Colonic mucosa (tissue), 4 donors: ENCODE measurements at places on chromosomes 12 and 14. TPM values are rescaled to one million over a fixed set of nuclear protein-coding genes. Genes with fewer than 3 reads are reported as not detected.

The SALL2 gene
- 2.4 TPM for total RNA-seq

The IAPP gene
- not detected for total RNA-seq

DNA sequence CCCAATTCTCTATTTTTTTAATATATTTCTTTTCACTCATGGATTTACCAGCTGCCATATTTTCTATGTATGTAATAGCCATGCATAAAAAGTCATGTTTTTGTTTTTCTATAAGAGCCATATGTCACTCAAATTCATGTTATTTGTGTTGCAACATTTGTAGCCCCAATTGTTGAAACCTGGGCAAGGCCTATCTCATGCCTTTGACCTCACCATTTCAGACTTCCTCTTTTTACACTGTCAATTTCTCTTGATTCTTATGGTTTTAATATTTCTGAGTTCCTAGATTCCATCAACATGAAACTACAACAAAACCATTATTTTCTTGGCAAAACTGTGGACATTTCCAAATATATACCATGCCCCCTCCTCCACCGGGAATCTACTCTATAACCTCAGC lies 647.5 kb downstream of the C12orf50 start:
- DNase-seq: no peak
- H3K27ac ChIP-seq: no peak overlapping the region
- H3K36me3 ChIP-seq: no peaks in the 10 kb centered on the region
- H3K4me1 ChIP-seq: no peaks in the 10 kb centered on the region
- H3K4me3 ChIP-seq: no peak overlapping the region
- no peaks in the 10 kb centered on the region for H3K27me3 ChIP-seq

- no peak overlapping the region for H3K4me3 ChIP-seq
- DNase-seq: no peak
- H3K27ac ChIP-seq: no peak overlapping the region
- no peaks in the 10 kb centered on the region for H3K27me3 ChIP-seq
These were observed 23.4 kb downstream of the CACNA1C start for GRCh38 chr12:2076196-2076570.

DNA sequence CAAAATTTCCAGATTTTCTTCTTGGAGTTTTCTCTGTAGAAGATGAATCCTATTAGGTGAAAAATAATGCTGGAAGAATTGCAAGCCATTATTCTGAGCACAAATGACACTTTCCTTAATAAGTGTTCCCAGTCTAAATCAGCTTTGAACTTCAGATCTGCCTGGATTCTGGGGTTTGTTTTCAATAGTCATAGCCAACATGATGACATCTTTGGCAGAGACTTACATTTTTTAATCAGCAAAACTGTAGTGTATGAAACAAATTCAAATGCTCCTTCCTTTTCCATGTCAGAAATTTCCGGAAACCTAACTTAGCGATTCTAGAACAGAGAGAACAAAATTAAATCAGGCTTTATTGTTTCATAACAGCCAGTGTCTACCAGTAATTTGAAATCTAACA lies 88.5 kb downstream of the TSPAN8 start:
- no peak overlapping the region for H3K27ac ChIP-seq
- no peaks in the 10 kb centered on the region for H3K27me3 ChIP-seq
- DNase-seq: no peak
- no peaks in the 10 kb centered on the region for H3K36me3 ChIP-seq

GRCh38 chr14:104355101-104356019 lies 217.0 kb downstream of the KIF26A start:
- no peak overlapping the region for H3K4me3 ChIP-seq
- H3K27ac ChIP-seq: no peak overlapping the region
- DNase-seq: no peak
- no peaks in the 10 kb centered on the region for H3K27me3 ChIP-seq
- no peaks in the 10 kb centered on the region for H3K36me3 ChIP-seq
- no peaks in the 10 kb centered on the region for H3K4me1 ChIP-seq
